Stimulated activated CD8-positive, alpha-beta memory T cell treated with anti-CD3 and anti-CD28 coated beads, Interleukin-12 subunit alpha, Interleukin-12 subunit beta, amount 100 ng/mL, for 1 hour (primary cell): ENCODE measurements at places on chromosomes 4 and X.

- no peak for DNase-seq
These were observed 7.7 kb downstream of the GAK start for GRCh38 chr4:924107-925096.

GRCh38 chr4:88971536-88971935 is 85.4 kb downstream of the FAM13A start:
- DNase-seq, result no peak

DNA sequence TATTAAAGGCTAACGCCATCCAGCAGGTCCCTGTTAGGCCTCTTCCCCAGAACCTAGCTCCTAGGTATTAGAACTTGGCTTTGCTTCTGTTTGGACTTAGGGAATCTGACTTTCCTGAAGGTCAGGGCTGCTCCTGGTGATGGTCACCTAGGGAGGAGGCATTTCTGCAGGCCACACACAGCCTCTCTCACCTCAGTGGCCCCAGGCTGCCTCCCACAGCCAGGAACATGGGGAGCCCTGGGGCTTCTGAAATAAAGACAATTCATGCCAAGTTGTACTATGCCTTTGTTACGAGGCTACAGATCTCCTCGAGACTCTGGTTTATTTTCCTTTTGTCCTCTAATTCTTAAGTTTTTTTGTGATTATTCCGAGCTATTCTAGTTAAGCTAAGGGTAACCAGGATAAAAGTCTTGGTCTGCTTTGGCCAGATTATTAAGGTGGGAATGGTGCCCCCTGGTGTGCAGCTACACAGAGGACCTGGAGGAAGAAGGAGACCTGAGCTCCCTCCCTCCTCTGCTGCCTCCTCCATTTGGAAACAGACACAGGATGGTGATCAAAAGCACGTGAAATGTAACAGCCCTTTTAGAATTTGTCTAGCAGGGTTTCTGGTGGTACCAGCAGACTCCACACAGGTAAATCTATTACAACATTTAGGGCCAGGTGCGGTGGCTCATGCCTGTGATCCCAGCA is 131.0 kb downstream of the DCLK2 start:
- no peak for DNase-seq

DNA sequence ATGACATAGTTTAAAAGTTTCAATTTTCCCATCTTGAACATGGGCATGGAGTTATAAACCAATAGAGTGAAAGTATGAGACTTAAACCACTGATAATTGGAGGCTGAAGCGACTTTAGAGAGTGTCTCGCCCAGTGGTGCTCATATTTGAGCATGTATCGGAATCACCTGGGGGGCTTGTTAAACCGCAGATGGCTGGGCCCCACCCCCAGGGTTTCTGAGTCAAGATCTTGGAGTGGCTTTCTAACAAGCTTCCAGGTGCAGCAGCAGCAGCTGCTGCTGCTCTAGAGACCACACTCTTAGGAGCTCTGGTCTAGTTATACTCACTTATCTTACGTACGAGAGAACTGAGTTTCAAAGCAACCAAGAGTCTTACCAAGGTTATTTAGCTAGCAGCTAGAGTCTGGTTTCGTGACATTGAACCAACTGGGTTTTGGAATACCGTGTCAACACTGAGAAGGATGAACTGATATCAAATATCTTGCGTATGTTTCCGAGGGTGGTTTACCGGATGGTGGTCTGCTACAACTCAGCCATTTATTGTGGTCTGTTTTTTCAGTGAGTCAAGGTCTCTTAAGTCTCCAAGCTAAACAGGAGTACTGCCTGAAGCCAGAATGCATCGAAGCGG is 5.9 kb downstream of the PHEX start:
- DNase-seq, result no peak

DNA sequence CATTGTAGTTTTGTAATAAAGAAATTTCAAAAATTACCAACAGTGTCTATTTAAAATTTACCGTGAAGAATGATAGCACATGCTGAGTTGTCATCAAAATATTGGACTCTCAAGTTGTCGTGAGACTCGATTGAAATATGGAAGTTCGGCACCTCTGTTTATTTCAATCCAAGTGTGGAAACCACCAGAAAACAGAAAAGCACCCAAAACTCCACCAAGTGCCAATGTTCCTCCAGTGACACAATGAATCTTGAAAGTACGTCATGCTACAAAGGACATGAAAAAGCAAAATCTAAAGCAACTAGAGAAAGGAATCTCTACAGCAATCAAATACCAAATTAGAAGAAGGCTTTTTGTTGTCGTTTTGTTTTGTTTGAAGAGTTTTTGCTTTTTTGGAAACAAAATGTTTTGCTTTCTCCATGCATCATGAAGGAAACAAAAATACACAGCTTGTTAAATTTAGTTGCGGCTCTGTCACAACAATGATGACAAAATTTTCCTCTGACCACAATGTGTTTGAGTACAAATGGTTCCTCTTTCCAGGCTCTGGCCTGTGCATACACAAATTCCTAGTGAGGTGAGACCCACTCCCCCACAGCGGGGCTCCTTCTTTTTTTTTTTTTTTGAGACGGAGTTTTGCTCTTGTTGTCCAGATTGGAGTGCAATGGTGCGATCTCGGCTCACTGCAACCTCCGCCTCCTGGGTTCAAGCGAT is 9.6 kb upstream of the IL13RA1 start:
- DNase-seq, result no peak

- DNase-seq, result no peak
These were observed 10.1 kb upstream of the RNF4 start for GRCh38 chr4:2458546-2459491.

- DNase-seq, result no peak
These were observed 1233.3 kb upstream of the PABPC4L start for GRCh38 chr4:135434936-135435335.

- no peak for DNase-seq
These were observed 771 bp upstream of the LAMTOR3 start for GRCh38 chr4:99894998-99895397.

DNA sequence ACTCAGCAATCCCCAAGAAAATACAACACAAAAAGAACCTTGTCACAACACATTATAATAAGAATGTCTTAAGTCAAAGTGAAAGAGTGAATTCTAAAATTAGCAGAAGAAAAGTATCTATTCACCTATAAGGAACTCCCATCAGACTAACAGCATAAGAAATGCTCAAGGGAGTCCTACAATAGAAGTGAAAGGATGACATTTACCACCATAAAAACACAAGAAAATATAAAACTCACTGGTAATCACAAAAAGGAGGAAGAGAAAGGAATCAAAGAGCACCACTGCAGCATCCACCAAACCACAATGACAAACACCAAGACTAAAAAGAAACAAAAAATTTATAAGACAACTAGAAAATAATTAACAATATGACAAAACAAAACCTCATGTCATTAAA is 257.0 kb upstream of the AGTR2 start:
- no peak for DNase-seq

GRCh38 chrX:100931218-100931924 is 2.7 kb upstream of the XKRX start:
- no peak for DNase-seq

DNA sequence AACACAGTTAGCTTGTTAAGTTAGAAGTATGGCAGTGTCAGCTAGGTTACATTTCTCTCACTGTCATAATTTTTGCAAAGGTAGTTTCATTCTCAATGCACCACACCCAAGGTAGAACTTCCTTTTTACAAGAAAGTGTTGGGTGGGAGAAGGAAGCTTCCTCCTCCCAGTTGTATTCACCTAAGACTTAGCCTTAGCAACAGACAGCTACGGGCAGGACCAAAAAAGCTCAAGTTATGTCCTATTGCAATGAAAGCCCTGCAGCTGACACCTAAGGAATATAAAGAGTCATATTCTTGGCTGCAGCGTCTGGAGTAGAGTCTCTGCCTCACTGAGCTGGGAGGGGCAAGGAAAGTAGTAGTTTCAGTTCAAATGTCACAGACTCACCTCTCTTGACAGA is 25.1 kb upstream of the PRDM8 start:
- DNase-seq, result no peak

- no peak for DNase-seq
These were observed 625 bp downstream of the RTL9 start for GRCh38 chrX:110359273-110359672.

GRCh38 chr4:76639288-76639687 is 204.3 kb downstream of the SHROOM3 start:
- DNase-seq, result no peak
